ENCODE measurements at places on chromosomes 2 and 18.

DNA sequence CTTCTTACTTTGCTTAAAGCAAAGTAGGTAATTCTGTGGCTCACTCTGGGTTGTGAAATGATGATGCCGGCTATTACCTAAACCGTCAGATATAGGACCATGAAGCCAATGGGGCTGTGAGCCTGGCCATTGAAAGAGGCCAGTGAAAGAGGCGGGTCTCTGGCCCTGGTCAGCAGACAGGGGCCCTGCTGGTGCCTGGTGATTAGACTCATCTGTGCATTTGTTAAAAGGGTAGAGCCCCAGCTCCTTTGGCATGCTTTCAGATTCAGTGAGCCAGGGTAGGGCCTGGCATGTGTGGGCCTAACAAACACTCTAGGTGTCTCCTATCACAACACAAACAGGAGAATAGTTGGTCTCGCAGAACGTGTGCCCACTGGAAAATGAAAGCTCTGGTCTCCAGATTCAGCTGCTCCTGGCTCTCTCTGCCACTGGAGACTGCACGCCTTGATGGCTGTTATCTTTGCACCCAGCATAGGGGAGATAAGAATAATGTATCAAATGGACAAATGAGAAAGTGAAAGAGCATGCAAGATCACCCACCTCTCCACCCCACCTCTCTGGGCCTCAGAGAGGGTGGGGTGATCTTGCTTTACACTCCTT, 6.9 kb downstream of the LRRC30 start:
- DNase-seq, result no peak

DNA sequence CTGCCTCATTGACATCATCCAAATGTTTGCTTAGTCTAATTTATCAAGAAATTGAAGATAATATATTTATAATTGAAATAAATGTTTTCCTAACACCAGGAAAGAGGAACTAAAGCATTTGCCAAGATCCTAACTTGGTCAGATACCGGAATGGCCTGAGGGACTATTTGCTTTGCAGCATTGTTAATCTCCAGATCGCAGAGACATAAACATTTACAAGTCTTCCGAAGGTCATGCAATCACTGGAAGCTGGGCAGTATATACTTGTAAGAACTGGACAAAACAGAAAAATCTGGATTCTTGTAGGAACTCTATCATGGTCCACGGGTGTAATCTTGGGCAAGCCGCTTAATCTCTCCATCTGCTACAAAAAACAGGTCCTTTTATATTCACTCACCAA, 42.2 kb downstream of the CYBRD1 start:
- no peak for DNase-seq

- no peak for DNase-seq
Observed at GRCh38 chr2:15735484-15736326, 144.0 kb downstream of the DDX1 start.

- DNase-seq, result no peak
Observed at GRCh38 chr2:121746071-121746578, 9.3 kb upstream of the TSN start.

DNA sequence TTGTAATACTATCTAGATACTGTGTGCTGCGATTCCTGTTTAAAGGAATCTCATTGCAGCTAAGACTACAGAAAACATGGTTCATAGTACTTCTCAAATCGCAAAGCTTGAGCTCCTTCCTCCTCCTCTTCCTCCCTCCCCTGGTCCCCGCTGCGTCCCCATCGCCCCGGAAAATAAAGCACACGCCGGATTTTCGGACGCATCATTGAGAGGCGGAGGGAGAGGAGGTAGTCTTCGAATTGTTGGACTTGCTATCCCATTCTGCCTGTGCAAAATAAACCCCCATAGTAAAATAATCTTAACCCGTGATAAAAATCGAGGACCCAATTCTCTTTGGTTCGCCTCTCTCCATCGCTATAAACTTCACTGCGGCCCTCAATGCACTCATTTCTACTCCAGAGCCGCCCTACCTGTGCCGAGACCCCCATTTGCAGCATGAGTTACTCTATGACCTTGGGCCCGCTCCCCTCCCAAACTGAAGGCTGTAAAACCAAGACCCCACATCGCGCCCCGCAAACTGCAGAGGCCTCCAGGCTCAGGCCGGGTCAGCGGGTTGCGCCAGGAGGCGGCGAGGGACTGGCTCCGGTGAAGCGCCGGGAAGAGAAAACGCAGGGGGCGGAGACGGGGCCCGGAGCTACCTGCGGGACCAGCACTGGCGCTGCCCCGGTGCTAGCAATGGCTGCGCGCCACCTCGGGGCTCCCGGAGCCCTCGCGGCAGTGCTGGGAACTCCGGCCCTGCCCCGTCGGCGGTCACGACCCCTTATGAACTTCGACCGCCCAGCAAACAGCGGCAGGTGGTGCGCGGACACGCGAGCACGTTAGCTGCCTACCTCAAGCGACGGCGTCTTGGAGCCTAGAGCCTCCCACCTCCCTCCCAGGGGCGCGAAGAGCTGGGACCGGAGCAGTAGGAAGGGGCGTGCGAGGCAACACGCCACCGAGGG, 649 bp downstream of the ESCO1 start:
- peak; percentile 7 for DNase-seq

GRCh38 chr18:59957957-59958356, 58.2 kb downstream of the PMAIP1 start:
- no peak for DNase-seq

DNA sequence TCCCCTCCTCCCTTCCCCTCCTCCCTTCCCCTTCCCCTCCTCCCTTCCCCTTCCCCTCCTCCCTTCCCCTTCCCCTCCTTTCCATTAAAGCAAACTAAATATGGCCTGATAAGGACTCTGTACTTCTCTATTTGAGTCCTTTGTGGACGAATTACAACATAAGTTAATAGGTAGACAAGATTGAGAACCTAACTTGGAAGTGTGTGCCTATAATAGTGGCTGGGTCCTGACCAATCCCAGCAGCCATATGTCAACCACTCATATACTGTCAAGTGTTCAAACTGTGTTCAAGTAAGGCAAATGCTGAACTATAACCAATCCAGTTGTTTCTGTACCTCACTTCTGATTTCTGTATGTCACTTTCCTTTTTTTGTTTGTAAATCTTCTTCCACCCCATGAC, 97.1 kb upstream of the RBMS1 start:
- no peak for DNase-seq

GRCh38 chr2:233219848-233220247, 31.6 kb upstream of the ATG16L1 start:
- no peak for DNase-seq

GRCh38 chr2:68251855-68252399, 405 bp downstream of the PPP3R1 start:
- DNase-seq, result no peak

DNA sequence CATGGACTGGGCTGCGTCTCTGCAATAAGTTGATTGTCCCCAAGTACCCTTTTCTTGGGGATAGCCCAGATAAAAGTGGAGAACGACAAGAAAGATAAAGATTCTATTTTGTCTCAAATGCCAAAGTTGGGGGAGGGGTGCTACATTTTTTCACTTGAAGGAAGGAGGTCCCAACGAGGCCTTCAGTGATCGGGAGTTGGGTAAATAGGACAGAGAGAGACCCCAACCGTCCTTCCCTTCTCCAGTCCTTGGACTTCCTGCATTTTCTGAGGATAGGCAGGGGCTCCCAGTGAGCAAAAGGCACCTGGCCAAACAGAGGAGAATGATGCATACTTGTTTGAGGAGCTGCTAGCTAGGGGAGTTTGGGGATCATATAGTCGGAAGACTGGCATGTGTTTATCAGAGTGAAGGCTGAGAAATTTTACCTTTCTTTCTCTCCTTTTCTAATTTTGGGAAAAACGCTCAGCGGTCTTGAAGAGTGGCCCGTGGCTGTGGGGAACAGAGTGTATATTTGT, 3.5 kb upstream of the EN1 start:
- no peak for DNase-seq

- no peak for DNase-seq
Observed at GRCh38 chr18:27808683-27809082, 368.2 kb downstream of the CDH2 start.

DNA sequence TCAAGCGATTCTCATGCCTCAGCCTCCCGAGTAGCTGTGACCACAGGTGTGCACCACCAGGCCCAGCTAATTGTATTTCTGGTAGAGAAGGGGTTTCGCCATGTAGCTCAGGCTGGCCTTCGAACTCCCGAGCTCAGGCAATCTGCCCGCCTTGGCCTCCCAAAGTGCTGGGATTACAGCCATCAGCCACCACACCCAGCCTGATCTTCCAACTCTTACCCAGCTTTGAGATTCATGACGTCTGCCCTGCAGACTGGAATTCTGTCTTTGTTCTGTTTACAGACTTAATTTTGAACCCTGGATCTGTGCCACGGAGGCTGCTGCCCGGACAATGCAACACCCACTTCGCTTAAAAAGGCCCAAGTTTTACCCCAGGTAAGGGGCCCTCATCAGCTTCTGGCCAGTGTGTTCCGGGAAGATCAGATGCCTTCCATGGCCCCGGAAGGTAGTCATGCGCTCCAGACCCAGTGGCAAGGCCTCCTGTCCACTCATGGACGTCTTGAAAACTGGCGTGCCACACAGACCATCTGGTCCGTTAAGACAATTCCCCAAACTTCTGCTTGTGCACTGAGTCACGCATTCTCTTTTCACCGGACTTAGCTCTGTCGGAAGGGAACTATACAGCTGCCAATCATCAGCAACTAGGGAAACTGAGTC, 5.5 kb downstream of the PXDN start:
- no peak for DNase-seq

DNA sequence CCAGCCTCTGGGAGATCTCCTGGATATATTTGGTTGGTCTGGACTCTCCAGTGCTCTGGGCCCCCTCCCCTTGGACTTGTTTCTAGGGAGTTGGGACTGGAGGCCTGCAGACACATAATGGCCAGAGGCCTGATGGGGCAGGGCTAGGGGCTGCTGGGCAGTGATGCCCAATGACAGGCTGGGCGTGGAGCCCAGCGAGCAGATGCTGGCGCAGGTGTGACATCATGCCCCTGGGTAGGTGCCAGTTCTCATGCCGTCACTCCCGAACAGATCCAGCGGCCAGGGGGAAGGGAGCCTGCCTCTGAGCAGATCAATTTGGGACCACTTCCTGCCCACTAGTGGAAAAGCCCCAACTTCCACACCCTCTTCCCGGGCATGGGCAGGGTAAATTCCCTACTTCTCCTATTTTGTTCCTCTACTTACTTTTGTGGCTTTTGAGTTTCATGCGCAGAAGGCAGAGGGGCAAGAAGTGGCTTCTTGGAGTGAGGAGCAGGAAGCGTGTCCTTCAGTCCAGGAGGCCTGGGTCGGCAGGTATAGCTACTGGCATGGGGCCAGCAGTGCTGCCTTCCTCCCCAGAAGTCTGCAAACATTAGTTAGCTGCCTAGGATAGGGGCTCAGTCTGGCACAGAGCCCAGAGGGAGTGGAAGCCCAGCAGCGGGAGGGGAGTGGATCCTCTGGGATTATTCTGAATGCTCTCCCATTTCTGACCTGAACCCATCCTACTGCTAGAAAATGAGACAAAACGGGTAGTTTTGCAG, 6.1 kb downstream of the MPV17 start:
- no peak for DNase-seq

GRCh38 chr2:39468579-39469451, 31.7 kb upstream of the MAP4K3 start:
- no peak for DNase-seq

DNA sequence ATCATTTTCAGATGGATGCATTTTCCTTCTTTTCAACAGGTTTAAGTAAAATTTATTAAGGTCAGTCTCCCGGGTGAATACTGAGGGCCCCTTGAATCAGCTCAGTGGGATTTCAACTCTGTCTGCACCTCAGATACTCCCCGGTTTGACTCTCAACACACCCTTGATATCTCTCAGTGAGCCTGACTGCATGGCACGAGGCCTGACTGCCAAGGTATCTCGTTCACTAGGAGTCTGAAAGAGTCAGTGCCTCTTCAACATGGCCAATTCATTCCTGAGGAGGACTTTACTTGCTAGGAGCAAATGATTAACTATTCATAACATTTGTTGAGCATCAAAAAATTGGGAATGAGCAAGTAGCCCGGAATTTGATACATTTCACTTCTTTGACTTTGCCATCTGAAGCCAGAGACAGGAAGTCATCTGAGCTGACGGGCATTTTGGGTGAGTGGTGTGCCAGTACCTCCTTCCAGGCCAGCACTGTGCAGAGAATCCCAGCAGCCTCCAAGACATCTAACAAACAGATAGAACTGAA, 81.0 kb downstream of the VAPA start:
- DNase-seq, result no peak

DNA sequence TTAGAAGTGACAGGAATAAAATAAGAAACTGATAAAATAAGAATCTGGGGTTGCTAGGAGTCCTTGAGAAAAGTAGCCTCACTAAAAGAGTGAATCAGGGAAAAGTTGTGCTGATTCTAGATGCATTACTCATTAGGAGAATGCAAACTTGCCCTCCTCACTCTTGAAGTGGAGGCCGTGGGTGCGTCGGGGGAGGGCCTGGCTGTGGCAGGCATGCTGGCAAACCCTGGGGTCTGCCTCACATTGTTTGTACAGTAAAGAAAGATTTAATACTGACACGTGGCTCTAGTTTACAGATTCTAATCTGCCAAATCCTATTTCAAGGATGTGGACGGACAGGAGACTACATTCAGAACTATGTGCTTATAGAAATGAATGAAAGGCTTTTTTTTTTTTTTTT, 41.9 kb downstream of the TANC1 start:
- DNase-seq, result no peak

DNA sequence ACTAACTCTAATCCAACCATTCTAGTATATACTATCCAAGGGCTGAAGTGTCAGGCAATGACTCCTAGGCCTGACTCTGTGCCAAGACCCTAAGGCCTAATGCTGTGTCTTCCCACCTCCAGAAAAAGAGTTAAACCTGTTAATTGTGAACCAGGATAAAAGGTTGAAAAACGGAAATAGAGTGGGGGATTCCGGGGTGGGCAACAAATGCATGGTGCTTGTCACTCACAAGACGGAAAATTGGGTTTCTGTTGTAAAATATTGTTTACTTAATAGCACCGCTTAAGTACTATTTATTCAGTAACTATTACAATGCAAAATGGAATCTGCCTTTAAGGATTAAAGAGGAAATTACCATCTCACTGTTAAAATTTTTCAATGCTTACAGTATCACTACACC, 3.2 kb downstream of the STK17B start:
- no peak for DNase-seq

GRCh38 chr2:241137276-241138190, 11.7 kb downstream of the PASK start:
- no peak for DNase-seq

DNA sequence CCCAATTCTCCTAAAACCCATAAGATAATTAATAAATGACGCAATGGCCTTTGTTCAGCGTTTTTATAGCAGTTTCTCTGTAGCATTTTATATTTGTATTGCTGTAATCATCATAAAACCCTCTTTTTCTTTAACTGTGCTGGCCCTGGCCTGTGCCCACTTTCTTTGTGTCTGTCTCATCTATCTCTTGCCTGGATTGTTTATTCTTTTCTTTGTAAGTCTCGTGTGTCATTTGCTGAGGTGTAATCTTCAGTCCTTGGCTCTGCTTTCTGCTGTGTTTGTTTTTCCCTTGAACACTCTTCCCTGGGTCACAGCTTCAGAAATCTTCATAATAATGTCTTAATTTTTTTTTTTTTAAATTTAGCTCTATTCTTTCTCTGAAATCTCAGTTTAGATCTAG, 525.8 kb upstream of the LINC00305 start:
- DNase-seq, result no peak

GRCh38 chr2:13686262-13686661, 946.3 kb upstream of the LRATD1 start:
- DNase-seq, result no peak

- DNase-seq, result no peak
Observed at GRCh38 chr2:227033471-227034148, 130.4 kb downstream of the COL4A4 start.

GRCh38 chr2:201994973-201995638, 38.5 kb upstream of the FZD7 start:
- no peak for DNase-seq
